Aorta (tissue), 5 donors: ENCODE measurements at places on chromosomes 2 and 18. TPM values are rescaled to one million over a fixed set of nuclear protein-coding genes. Genes with fewer than 3 reads are reported as not detected.
A peak's percentile ranks its signal among the peaks of the same experiment; 100 is the strongest.

- no peak overlapping the region for H3K4me3 ChIP-seq
- no peaks in the 10 kb centered on the region for H3K36me3 ChIP-seq
- no peak overlapping the region for H3K27ac ChIP-seq
- no peaks in the 10 kb centered on the region for H3K27me3 ChIP-seq
These were observed 70.7 kb downstream of the EDAR start for GRCh38 chr2:108918156-108918874.

DNA sequence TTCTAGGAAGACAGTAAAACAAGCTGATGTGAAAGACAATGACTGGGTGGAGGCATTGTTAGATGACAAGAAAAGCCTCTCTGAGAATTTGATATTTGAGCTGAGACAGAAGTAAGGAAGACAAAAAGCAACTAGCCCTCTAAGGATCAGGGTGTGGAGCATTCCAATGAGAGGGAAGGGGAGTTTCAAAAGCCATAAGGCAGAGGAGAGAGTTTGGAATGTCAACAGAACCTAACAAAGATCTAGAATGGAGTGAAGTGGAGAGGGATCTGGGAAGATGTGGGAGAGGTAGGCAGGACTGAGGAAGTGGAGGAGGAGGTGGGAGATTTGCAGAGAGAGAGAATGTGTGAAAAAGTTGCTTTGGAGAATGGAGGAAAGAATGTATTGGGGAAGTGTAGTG, 17.3 kb upstream of the ASXL2 start:
- H3K4me3 ChIP-seq: no peak overlapping the region
- no peak for DNase-seq
- H3K4me1 ChIP-seq: no peaks in the 10 kb centered on the region

The HNRNPLL gene
- 65.2 TPM for total RNA-seq

- DNase-seq: peak; percentile 61
- H3K27ac ChIP-seq: no peak overlapping the region
- H3K4me1 ChIP-seq: no peaks in the 10 kb centered on the region
- H3K4me3 ChIP-seq: no peak overlapping the region
- H3K27me3 ChIP-seq: no peaks in the 10 kb centered on the region
These were observed 60.9 kb downstream of the SOWAHC start for GRCh38 chr2:109674894-109675534.

GRCh38 chr18:79383388-79384056, 12.2 kb upstream of the NFATC1 start:
- H3K27ac ChIP-seq: no peak overlapping the region
- H3K36me3 ChIP-seq: no peaks in the 10 kb centered on the region
- DNase-seq: no peak
- no peaks in the 10 kb centered on the region for H3K4me1 ChIP-seq
- no peak overlapping the region for H3K4me3 ChIP-seq

GRCh38 chr2:23400703-23401102, 15.7 kb downstream of the KLHL29 start:
- no peak overlapping the region for H3K4me3 ChIP-seq
- H3K27ac ChIP-seq: no peak overlapping the region
- no peaks in the 10 kb centered on the region for H3K27me3 ChIP-seq

DNA sequence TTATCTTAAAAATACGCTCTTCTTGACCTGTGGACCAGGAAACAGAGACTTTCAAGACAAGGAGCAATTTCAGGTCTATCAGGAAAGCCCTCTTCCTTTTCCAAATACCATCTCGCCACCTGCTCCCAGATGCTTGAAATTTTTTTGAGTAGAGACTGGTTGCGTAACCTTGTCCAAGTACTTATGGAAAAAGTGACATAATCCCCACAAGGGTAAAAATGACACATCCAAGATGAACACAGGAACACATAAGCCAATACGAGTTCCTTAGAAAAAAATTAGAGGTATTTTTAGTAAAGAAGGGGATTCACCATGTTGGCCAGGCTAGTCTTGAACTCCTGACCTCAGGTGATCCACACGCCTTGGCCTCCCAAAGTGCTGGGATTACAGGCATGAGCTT, 1.8 kb downstream of the SERPINB13 start:
- no peaks in the 10 kb centered on the region for H3K36me3 ChIP-seq
- no peaks in the 10 kb centered on the region for H3K27me3 ChIP-seq
- H3K27ac ChIP-seq: no peak overlapping the region
- no peak overlapping the region for H3K4me3 ChIP-seq

The TEX261 gene
- 51.0 TPM for total RNA-seq

- no peaks in the 10 kb centered on the region for H3K4me1 ChIP-seq
- H3K4me3 ChIP-seq: no peak overlapping the region
These were observed 7.5 kb upstream of the CCDC195 start for GRCh38 chr2:224723586-224724217.

DNA sequence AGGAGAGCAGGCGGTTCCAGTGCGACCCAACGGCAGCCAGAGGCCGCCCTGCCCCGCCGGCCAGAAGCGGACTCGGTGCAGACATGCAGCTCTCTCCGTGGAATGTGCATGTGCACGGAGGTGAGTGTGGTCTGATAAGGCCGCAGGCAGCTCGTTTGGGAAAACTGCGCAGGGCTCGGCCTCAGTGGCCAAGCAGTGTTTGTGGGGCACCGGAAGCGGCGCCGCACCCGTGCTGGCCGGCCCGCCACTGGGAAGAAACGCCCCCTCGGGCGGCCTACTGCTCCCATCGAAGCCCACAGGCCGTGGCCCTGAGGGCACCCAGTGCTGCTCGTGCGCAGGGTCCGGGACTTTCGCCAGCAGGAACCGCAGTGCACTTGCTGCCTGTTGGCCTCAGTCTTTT, 25.2 kb downstream of the PRELID3A start:
- peaks cover 7% of the 10 kb centered on the region for H3K36me3 ChIP-seq
- DNase-seq: no peak
- no peak overlapping the region for H3K27ac ChIP-seq
- no peak overlapping the region for H3K4me3 ChIP-seq
- no peaks in the 10 kb centered on the region for H3K4me1 ChIP-seq

The SATB2 gene
- total RNA-seq: 9.9 TPM

- no peaks in the 10 kb centered on the region for H3K36me3 ChIP-seq
- H3K4me1 ChIP-seq: no peaks in the 10 kb centered on the region
- no peak overlapping the region for H3K27ac ChIP-seq
- DNase-seq: no peak
- H3K27me3 ChIP-seq: no peaks in the 10 kb centered on the region
These were observed 946 bp upstream of the AGAP1 start for GRCh38 chr2:235492850-235493344.
